ENCODE measurements at places on chromosomes 1 and 21. TPM values are rescaled to one million over a fixed set of nuclear protein-coding genes. Genes with fewer than 3 reads are reported as not detected.
A peak's percentile ranks its signal among the peaks of the same experiment; 100 is the strongest.

DNA sequence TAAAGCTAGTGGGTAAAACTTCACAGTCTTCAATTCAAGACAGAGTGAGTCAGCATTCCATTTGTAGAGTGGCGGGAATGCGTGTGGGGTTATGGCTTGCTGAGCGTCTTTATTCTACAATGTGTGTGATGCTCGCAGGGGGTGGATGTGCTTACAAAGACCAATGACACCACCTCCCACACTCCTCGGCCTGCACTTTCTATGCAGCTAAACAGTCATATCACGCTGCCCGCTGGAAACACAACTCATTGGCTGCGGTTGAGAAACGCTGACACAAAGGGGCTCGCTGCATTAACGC is 298.5 kb downstream of the PCP4 start:
- no peak overlapping the region for H3K4me3 ChIP-seq
- no peaks in the 10 kb centered on the region for H3K36me3 ChIP-seq
- H3K27me3 ChIP-seq, result no peaks in the 10 kb centered on the region
- no peak overlapping the region for H3K27ac ChIP-seq
- no peaks in the 10 kb centered on the region for H3K4me1 ChIP-seq

DNA sequence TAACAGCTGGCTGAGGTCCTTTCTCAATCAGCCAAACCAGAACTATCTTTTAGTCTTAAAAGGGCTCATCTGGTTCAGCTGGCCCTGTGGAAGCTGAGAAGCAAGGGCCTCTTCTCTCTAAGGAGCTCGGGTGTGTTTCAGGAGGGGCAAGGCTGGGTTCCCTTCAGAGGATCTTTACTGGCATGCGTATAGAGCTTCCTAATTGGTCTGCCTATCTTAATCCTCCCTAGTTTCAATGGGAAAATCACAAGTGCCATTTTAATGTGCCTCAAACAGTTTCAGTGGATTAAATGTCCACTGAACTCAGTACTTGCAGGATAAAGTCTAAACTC is 81.5 kb upstream of the LBR start:
- peak overlapping the region; percentile 77 for H3K27ac ChIP-seq
- peaks cover 49% of the 10 kb centered on the region for H3K36me3 ChIP-seq
- no peak overlapping the region for H3K4me3 ChIP-seq
- H3K27me3 ChIP-seq, result no peaks in the 10 kb centered on the region

ATP5PF gene
- 759 TPM for total RNA-seq

ITLN2 gene
- total RNA-seq, result not detected

Measured in heart right ventricle (tissue), 16 donors.